Activated T-cell treated with anti-CD3 and anti-CD28 coated beads, Interleukin-2, amount 50 U/mL, for 24 hours (primary cell): ENCODE measurements at places on chromosomes 7 and 10.

DNA sequence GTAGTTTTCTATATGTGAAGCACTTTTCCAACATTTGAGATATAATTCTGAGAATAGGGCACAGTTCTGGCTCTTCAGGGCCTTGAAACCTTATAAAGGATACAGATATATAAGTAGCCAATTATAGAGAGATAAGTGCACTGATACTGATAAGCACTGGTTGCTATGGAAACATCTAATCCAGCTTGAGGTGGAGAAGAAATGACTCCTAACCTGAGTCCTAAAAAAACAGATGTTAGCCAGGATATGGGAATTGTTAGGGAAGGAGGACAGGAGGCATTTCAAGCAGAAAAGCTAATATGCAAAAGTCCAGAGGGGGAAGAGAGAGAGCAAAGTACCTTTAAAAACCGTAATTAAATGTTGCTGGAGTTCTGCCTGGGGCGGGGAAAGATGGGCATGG, 30.8 kb downstream of the STRIP2 start:
- DNase-seq: no peak

DNA sequence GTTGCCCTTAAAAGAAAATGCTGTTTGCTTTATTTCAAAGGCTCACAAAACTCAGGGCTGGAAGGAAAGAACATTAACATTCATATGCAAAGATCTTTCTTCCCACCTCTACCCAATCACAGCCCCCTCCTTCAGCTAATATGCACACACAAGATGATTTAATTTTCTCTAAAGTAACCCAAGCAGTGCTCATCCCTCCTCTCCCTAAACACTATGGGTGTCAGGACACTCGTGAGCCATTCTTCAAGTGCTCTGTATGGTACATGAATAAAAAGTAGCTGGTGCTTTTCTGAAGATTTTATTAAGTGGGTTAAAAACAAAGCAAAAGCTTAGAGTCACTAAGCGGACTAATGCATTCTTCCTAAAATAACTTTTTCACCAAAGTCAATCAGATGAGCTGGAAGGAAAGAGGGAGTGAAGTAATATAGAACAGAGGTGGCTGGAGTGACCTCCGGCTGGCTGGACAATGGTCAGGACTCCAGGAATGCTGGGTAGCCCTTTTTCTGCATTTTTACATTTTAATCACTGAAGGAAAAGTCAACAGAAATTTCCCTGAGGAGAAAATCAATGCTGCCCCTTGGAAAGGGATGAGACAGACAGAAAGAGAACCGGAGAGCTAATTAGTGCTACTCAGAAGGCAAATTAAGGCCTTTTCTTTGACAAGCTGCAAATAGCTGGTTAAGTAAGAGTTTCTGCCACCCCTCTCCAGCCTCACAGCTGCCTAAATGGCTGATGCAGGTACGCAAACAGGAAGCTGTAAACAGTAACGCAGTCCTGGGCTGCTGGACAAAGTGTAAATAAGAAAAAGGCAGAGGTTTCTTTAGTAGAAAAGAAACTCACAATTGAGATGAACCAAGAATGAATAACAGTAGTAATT, 6.6 kb downstream of the DGKI start:
- DNase-seq: no peak

GRCh38 chr10:131203456-131204357, 107.8 kb downstream of the TCERG1L start:
- DNase-seq: no peak

DNA sequence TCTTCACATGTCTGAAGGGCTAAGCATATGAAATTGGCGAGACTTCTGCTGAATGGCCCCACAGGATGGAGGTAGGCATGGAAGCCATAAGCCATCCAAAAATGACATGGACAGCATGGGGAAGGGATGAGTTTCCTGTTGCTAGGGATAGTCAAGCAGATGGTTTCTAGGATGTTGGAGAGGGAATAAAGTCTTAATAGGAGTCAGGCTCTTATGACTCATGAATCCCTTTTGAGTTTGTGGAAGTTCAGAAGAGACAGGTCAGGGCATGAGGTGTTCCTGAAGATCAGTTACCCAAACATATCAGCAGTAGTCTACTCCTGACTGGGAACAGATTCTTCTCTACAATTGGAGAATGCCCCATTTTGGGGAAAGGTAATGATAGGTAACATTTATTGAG, 243.9 kb downstream of the REEP3 start:
- no peak for DNase-seq

DNA sequence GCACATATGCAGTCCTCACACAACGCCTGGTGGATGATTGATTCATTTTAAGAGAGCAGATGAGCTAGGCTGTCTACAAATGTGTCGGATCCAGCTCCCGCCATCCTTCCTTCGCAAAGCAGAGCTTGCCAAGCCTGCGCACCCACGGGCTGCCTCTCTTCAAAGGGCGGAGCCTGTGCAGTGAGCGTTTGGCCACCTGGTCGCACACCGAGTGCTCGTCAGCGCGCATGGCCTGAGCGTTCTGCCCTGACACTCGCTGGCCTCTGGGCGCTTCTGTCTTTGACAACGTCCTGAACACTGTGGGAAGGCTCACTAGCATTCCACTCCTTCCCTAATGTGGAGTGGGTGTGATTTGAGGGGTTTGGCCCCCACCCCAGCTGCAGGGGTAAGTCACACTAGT, 47.1 kb upstream of the TMEM72 start:
- peak; percentile 44 for DNase-seq
